ENCODE measurements at places on chromosomes 16 and 17.

DNA sequence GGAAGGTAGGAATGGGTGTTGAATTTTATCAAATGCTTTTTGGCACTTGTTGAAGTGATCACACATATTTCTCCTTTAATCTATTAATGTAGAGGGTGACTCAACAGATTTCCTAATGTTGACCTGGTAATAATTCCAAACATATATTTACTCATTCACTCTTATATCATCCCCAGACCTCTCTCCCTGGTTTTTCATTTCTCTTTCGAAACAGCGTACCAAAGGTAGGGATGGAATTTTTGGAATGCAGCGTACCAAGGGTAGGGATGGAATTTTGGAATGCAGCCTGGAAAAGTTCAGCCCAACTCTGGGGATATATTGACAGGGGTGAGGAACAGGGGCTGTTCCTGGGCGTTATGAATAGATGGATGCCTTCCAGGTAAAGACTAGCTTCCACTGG lies 7.3 kb downstream of the KIF18B start:
- DNase-seq = no peak

GRCh38 chr16:12613992-12614661 lies 189.6 kb downstream of the CPPED1 start:
- DNase-seq = no peak

GRCh38 chr17:38447502-38448085 lies 19.3 kb downstream of the ARHGAP23 start:
- no peak for DNase-seq

GRCh38 chr16:70255574-70255973 lies 3.8 kb upstream of the EXOSC6 start:
- DNase-seq = no peak

DNA sequence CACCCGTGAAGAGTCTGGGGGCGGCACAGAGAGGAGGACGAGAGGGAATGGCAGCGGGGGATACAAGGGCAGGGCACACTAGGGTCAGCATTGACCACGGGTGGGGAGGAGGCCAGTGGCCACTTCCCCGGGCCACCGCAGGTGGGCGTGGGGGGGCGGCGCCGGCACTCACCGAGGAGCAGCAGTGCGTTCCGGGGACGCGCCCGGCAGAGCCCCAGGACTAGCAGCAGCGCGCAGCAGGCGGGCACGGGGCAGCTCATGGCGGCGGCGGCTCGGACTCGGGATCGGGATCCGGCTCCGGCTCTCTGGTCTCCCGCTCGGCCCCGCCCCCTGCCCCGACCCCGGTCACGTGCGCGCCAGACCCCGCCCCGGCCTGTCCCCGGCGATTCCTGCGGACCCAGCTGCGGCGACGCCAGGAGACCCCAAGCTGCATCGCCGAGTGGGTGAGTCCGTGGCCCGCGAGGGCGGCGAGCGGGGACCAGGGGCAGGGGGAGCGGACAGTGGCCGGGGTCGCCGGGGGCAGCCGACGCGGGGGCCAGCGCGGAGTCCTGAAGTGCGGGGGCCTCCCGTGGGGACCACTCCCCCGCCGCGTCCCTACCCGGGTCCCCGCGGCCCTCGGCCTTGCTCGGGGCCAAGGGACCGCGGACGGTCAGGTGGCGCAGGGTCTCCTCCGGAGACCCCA lies at the start of the genes SGSH and SLC26A11:
TSS of gene SGSH (minus strand) at position 280 of the 682 bp plus-strand sequence. CDS start at position 260, 20 bp downstream.
TSS of gene SLC26A11 (plus strand) at position 374 of the 682 bp plus-strand sequence. CDS start 1,134 bp downstream, outside the sequence.
- DNase-seq = peak; percentile 51

DNA sequence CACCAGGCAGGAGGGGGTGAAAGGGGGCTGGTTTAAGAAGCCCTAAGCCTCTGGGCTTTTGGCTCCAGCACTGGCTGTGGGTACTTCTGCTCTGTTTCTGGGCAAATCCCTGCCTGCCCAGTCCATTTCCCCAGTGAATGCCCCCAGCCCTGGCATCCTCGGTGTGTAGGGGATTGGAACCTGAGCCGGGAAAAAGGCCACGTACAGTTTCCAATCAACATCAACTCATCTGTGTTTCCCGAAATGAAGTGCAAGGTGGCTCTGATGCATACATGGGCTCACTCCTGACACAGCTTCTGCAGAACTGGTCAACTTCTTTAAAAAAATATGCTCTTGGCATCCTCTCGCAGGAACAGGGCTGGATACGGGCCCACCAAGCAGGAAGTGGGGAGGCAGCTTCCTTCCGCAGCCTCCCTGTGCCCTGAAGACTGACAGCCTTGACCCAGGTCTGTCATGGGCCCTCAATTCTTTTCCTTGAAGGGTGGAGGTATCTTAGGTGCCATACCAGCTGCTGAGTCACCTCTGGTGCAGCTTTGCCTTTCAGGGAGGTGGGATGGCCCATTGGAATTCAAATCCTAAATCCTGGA lies 73.3 kb downstream of the N4BP1 start:
- no peak for DNase-seq

- DNase-seq = no peak
Observed at GRCh38 chr17:64183815-64184214, 53.9 kb upstream of the ERN1 start.

DNA sequence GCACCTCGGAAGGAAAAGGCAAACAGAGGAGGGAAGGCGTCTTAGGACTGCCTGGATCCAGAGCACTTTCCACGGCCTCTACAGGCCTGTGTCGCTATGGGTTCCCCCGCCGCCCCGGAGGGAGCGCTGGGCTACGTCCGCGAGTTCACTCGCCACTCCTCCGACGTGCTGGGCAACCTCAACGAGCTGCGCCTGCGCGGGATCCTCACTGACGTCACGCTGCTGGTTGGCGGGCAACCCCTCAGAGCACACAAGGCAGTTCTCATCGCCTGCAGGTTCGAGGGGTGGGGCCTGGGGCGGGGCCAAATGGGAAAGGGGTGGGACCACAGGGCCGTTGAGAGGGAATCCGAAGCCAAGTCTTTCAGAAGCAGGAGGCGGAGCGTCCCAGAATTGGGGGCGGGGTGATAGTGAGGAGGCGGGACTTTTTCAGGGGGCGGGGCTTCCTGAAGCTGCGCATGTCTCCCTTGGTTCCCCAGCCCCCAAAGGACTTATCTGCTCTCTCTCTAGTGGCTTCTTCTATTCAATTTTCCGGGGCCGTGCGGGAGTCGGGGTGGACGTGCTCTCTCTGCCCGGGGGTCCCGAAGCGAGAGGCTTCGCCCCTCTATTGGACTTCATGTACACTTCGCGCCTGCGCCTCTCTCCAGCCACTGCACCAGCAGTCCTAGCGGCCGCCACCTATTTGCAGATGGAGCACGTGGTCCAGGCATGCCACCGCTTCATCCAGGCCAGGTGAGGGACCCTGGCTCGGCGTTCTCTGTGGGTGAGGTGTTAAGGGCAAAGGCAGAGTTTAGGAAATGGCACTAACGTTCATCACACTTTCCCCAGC lies 939 bp downstream of the BCL6B start:
- peak; percentile 89 for DNase-seq

DNA sequence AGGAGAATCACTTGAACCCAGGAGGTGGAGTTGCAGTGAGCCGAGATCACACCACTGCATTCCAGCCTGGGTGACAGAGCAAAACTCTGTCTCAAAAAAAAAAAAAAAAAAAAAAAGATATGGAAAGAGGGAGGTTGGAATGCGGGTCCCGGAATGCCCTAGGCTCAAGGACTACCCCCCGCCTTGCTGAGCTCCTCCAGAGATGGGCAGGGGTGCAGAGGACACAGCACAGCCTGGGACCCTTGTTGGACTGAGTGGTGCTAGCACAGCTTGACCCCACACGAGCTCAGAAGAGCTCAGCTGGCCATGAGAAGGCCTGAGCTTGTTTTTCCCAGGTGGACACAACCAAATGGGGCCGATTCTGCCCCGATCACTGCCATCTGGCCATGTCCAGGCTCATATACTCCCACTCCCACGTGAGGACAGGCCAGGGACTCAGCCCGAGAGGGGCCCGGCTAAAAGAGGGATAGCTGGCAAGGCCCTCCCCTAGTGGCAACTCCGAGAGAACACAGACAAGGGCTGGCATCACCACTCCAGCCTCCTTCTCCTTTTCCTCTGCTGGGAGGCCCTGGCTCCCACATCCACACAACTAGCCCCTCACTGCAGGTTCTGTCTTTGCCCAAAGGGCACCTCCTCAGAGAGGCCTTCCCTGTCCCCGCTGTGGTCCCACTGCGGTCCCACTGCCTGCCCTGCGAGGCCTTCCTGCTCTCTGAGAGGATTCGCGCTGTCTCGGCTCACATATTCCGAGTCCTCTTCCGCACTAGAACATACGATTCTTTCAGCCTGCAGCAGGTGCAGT lies 11.0 kb downstream of the SGCA start:
- no peak for DNase-seq

GRCh38 chr16:87533061-87533460 lies 40.2 kb upstream of the ZCCHC14 start:
- no peak for DNase-seq

- no peak for DNase-seq
Observed at GRCh38 chr16:65494080-65494479, 372.2 kb upstream of the CDH11 start.

DNA sequence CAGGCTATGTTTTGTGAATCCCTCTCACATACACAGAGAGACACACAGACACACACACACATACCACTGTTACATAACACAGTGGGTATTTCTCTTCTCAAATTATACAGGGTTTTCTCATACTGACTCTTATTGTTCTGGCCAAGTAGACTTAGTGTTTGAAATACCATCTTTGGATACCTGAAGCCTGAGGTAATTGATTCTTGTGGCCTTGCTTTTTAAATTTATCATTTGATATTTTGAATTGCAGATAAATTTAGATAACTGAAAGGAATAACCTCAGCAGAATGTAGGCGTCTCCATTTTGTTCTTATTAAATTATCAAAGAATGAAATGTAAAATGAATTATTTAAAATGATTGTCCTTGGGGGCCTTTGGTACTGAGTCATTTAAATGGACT lies 223.8 kb downstream of the LGALS9B start:
- DNase-seq = no peak

- peak; percentile 31 for DNase-seq
Observed at GRCh38 chr16:85055493-85056210, 28.1 kb downstream of the KIAA0513 start.

GRCh38 chr16:14013571-14014283 lies 57.4 kb upstream of the MRTFB start:
- DNase-seq = no peak

DNA sequence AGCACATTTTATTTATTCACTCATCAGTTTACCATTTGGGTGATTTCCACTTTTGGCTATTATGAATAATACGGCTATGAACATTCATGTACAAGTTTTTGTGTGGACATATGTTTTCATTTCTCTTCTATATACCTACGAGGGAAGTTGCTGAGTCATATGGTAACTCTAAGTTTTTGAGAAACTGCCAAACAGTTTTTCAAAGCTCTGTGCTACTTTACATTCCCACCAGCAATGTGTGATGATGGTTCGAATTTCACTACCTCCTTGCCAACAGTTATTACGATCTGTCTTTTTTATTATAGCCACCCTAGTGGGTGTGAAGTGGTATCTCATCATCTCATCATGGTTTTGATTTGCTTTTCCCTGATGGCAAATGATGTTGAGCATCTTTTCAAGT lies 63.7 kb upstream of the MRTFB start:
- no peak for DNase-seq

DNA sequence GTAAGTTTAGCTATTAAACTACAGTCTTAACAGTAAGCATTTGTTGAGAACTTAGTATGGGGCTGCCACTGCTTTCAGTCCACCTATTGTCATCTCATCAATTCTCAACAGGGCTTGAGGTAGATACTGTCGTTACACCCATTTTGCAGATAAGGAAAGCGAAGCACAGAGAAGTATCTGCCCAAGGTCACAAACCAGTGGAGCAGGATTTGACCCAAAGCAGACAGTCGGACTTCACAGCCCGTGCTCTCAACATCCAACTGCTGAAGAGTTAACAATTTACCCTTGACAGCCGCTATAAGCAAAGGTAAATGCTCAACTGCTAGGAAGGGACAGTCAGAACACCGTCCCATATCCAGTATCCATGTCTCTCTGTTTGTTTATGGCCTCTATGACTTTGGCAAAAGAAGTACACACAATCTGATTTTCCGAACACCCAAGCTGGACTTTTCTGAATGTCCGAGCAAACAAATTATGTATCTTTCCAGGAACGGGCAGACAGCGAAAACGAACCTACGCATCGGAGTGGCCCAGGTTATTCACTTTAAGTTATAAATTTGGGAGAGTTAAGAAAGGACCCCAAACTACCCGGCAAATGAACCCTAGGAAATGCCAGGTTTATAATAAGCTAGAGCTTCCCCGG lies 1.2 kb downstream of the SIAH1 start:
- DNase-seq = no peak

GRCh38 chr17:81046770-81047359 lies 11.9 kb downstream of the BAIAP2 start:
- no peak for DNase-seq

DNA sequence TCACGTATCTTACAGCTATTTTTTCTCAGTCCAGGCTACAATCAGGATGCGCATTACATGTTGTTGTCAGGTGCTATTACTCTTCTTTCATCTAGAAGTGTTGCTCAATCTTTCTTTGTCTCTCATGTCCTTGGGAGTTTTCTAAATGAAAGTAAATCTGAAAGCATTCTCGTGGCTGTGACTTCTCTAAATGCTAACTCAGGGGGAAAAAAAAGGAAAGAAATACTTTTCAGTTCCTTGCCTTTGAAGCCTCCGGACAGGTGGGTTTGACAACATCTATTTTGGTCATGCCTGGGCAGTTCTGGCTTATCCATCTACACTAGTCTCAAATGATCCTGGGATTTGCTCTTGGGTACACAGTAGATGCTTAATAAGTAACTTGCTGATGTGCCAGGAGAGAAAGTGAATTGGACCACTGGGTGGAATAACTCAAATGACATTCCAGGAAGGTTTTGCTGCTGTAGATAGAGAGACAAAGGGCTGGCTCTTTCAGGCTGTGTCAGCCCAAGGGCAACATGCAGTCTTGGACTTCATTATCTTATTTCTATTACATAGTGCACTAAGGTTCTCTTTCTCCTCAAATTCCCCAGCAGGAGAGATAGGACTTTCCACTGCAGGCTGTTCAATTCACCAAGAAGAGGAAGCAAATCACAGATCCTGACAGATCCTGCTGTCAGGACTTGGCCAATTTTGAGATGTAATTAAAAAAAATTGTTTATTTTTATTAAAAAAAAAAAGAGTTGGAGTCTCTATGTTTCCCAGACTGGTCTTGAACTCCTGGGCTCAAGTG lies 63.6 kb upstream of the NFAT5 start:
- no peak for DNase-seq

DNA sequence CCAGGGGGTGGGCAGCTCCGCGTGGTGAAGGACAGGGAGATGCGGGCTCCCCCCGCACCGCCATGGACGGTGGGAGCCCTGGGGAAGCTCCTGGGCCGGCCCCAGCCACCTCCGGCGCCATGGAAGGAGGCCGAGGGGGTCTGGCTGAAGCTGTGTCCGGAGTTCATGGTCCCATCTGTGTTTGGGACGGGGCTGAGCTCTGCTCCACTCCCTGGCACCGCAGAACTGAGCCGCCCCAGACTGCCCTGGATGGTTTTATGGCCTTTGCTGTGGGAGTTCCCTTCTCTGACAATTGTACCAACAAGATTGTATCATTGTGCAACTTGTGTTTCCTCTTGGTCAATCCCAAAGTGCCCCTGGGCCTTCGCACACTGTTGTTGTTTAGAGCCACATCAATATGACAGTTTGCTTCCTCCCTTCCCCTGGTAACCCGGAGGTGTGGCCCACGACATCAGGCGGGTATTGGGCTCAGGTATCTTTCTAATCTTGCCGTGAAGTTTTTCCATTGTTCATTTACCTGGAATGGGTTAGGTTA lies 942 bp downstream of the KRT23 start:
- no peak for DNase-seq

GRCh38 chr17:50052822-50053653 lies 2.9 kb upstream of the ITGA3 start:
- no peak for DNase-seq

Measured in stimulated activated CD4-positive, alpha-beta T cell treated with anti-CD3 and anti-CD28 coated beads, TNF-alpha, amount 100 ng/mL, for 24 hours (primary cell).